ENCODE measurements at places on chromosomes 13 and 19. TPM values are rescaled to one million over a fixed set of nuclear protein-coding genes. Genes with fewer than 3 reads are reported as not detected.
A peak's percentile ranks its signal among the peaks of the same experiment; 100 is the strongest.

The NLRP11 gene
- 0.05 TPM for polyA plus RNA-seq

The ARRDC2 gene
- 9.7 TPM for polyA plus RNA-seq

The CDC42EP5 gene
- 15.8 TPM for polyA plus RNA-seq

The KIRREL2 gene
- 0.23 TPM for polyA plus RNA-seq

The BRME1 gene
- not detected for polyA plus RNA-seq

The CEACAM3 gene
- 0.48 TPM for polyA plus RNA-seq

The CEACAM19 gene
- 7.2 TPM for polyA plus RNA-seq

The CATSPERD gene
- polyA plus RNA-seq: not detected

The PRR22 gene
- 1.0 TPM for polyA plus RNA-seq

GRCh38 chr19:7255119-7255518 lies 39.1 kb downstream of the INSR start:
- DNase-seq: no peak

- DNase-seq: no peak
Measured at GRCh38 chr13:111480976-111481375, 160.5 kb downstream of the TEX29 start.

GRCh38 chr13:34591900-34592529 lies 350.1 kb upstream of the NBEA start:
- DNase-seq: peak; percentile 54

DNA sequence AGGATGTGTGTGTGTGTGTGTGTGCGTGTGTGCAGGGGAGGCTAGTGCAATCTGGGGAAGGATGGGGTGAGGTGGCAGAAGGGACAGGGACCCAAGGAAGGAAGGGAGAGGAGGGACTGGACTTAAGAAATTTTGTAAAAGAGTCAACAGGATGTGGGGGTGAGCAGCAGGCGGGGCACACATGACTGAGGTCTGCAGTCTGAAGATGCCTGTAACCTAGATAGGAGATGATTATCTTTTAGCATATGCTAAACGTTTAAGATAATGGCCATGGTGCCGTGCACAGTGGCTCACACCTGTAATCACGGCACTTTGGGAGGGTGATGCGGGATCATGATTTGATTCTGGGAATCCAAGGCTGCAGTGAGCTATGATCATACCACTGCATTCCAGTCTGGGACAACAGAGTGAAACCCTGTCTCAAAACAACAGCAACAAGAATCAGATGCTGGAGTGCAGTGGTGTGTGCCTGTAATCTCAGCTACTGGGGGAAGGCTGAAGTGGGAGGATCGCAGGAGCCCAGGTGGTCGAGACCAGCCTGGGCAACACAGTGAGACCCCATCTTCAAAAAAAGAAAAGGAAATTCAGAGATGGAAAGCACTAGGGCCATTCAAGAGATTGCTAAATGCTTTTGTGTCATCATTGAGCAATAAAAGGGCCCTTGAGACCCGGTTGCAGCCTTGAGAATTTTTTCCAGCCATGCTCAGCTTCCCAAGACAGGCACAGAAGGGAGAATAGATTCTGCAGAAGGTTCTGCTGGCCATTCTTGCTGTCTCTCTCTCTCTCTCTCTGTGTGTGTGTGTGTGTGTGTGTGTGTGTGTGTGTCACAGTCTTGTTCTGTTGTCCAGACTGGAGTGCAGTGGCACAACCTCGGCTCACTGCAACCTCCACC lies 3.8 kb upstream of the ZNF414 start:
- DNase-seq: no peak

DNA sequence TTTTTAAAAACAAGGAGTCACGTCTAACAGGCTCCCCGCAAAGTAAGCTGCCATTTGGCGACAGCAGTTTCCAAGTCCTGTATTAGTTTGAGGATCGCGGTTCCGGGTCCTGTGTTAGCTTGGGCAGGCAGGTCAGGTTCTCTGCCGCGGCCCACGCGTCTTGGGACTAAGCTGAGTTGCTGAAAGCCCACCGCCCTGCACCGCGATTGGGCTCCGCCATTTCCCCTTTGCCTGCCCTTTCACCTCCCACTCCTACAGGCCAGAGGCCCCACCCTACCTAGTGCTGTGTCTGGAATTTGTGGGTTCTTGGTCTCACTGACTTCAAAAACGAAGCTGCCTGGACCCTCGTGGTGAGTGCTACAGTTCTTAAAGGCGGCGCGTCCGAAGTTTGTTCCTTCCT lies 6.8 kb downstream of the PARP4 start:
- DNase-seq: no peak

GRCh38 chr13:95842898-95843297 lies 166.0 kb downstream of the DNAJC3 start:
- DNase-seq: no peak

DNA sequence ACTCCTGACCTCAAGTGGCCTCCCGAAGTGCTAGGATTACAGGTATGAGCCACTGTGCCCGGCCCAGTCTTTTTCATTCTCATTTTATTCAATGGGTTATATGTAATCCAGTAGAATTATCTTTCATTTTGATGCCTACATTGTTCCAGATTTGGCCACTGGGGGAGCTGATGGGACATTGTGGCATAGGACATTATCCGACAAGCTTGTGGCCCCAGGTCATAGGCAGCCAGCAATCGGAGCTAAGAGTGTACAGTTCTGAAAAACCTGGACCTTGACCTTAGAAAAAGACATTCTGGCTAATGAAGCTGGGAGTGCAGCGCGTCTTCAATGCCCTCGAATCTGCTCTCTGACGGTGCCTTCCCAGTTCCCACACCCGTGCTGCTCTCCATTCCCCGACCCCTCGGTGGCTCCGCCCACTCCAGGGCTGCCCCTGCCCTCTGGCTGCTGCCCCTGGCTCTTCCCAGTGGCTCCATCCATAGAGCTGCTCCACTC lies 108.7 kb downstream of the TEX29 start:
- peak; percentile 4 for DNase-seq

- no peak for DNase-seq
Measured at GRCh38 chr13:66069570-66069969, 1160.6 kb downstream of the PCDH9 start.

- DNase-seq: no peak
Measured at GRCh38 chr13:50608370-50608769, 235.1 kb downstream of the DLEU7 start.

DNA sequence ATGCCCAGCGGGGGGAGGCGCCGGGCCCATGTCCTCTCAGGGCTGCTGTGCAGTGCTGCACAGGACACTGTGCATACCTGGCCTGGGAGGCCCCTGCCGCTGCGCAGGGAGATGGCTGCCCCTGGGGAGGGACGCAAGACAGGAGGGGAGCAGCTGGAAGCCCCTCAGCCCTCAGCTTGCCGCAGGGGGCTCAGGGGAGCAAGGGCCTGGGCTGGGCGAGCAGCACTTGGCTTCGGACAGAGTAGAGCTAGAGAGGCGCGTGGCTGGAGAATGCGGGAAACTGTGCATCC lies 10.9 kb downstream of the CHERP start:
- DNase-seq: no peak

DNA sequence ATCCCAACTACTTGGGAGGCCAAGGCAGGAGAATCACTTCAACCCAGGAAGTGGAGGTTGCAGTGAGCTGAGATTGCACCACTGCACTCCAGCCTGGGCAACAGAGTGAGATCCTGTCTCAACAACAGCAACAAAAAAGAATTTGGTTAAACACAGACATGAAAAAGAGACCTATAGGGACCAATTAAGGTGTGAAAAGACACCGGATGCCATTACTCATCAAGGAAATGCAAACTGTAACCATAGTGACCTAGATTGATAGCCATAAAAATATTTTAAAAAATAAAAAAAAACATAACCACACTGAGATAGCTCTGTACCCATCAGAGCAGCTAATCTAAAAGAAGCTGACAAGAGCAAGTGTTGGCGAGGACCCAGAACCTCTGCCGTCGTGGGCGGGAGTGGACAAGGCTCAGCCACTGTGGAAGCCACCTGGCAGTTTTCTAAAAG lies 37.1 kb upstream of the ISYNA1 start:
- DNase-seq: no peak

- DNase-seq: no peak
Measured at GRCh38 chr19:4852484-4852883, 15.0 kb downstream of the PLIN3 start.

GRCh38 chr13:97257228-97257755 lies 35.2 kb downstream of the MBNL2 start:
- DNase-seq: no peak

DNA sequence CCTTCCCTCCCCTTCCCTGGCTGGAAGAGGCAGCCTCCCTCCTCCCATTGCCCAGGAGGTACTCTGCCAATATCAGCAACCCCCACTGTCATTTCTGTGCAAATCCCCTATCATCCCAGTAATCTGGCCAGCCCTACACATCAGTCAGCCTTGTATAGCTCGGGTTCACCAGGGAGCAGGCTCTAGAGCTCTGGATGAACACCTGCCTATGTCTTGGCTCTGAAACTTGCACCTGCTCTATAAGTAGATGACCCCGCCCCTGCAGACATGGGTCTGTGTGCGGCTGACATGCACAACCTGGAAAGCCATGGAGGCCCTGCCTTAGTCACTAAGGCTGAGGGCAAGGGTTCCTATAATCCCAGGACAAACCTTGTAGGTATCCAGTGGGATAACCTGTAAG lies 1042.9 kb downstream of the UQCRFS1 start:
- DNase-seq: no peak

- DNase-seq: no peak
Measured at GRCh38 chr19:49786376-49786820, 19.6 kb downstream of the AP2A1 start.

GRCh38 chr13:101520672-101521071 lies 68.2 kb downstream of the ITGBL1 start:
- no peak for DNase-seq

All from muscle of arm (tissue), 14 donors.